Fibroblast of villous mesenchyme (primary cell): ENCODE measurements at places on chromosomes 4 and X. TPM values are rescaled to one million over a fixed set of nuclear protein-coding genes. Genes with fewer than 3 reads are reported as not detected.

GRCh38 chr4:789571-790465 is 36.1 kb downstream of the CPLX1 start:
- DNase-seq: no peak

- no peak for DNase-seq
These were observed 19.7 kb upstream of the CXCL3 start for GRCh38 chr4:74058048-74058651.

The PPBP gene
- total RNA-seq: not detected in 2 replicates

The FBXW7 gene
- 48.3 and 79.5 TPM in 2 replicates for total RNA-seq

- no peak for DNase-seq
These were observed 145.4 kb downstream of the PTTG2 start for GRCh38 chr4:38105475-38106220.

The SLC16A2 gene
- 10.6 and 10.8 TPM in 2 replicates for total RNA-seq
